ENCODE measurements at places on chromosomes 6 and 20.

DNA sequence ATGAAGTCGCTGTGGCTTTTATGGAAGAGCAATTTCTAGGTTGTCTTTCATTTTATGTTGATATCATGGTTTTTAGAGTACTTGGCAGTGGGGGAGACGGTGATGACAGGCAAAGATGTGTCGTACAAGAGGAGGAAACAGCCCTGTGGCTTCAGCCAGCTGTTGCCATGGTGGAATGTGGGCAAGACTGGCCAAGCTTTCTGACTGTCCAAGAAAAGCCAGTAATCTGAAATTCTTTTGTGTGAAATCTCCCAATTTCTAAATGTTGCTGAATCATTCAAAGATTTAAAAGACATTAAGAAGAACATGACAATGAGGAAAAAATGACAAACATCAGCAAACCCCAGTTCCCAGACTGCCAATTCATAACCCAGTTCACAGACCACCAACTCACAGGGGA, 23.1 kb downstream of the PFDN4 start:
- DNase-seq: no peak

DNA sequence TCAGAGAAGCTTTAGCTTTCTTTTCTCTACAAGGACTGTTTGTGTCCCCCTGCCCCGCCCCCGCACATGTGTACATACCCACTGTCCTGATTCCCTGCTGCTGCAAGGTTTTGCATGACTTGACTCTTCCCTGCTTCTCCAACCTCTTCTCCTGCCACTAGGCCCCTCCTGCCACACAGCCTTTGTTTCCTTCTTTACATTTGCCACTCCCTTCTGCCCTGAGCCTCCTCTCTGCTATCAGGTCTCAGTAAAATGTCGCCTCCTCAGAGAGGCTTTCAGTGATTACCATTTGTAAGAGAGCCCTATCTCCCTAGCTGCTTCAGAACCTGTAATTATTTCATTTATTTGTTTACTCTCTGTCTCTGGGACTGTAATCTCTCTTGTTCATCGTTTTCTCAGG, 56.4 kb upstream of the VSTM2L start:
- DNase-seq: no peak

DNA sequence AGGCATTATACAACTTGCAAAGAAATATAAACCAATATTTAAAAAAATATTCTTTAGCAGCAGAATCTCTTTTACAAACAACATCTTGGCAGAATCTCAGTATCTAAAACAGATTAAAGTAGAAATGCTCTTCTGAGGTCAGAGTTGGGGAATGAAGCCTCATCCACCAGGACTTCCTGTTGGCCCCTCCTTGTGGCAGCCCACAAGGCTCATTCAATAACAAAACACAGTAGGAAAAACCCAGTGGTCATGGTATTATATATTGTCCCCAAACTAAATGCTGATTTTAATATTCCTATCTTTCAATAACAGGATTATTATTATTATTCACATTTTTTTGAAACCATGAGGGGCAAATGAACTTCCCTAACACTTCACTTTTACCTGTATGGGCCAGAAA, 368.6 kb downstream of the BTBD9 start:
- DNase-seq: no peak

- DNase-seq: no peak
Observed at GRCh38 chr6:28948782-28949486, 25.1 kb upstream of the TRIM27 start.

DNA sequence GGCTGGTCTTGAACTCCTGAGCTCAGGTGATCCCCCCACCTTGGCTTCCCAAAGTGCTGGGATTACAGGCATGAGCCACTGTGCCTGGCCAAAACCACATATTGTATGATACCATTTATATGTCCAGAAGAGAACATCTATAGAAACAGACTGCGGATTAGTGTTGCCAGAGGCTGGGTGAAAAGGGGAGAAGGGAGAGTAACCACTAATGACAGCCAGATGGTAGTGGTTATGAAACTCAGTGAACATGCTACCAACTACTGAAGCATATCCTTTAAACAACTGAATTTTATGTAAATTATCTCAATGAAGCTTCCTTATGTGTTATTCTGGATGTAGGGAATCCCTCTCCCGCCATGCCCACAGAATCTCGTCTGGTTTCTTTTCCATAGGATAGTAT, 15.7 kb downstream of the SLC23A2 start:
- no peak for DNase-seq

GRCh38 chr20:258269-258858, 840 bp downstream of the DEFB132 start:
- DNase-seq: no peak

- DNase-seq: no peak
Observed at GRCh38 chr6:158836625-158837311, 17.6 kb upstream of the EZR start.

DNA sequence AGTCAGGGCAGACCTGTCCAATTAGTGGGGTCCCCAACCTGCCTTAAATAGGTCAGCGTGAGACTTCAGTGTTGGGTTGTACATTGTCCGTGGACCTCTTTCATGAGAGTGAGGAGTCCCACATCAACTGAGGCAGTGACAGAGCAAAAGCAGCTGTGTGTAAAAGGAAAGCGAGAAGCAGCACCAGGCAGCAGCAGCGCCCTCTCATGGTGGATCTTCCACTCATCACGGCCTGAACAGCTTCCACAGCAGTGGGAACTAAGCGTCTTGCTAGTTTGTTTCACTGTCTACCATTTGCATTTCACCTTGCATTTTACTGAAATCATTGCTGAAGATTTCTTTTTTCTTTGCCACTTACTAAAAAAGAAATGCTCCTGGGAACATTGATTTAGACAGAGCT, 333.8 kb downstream of the PKHD1 start:
- peak; percentile 48 for DNase-seq

GRCh38 chr6:161268531-161269210, 5.2 kb downstream of the AGPAT4 start:
- no peak for DNase-seq

DNA sequence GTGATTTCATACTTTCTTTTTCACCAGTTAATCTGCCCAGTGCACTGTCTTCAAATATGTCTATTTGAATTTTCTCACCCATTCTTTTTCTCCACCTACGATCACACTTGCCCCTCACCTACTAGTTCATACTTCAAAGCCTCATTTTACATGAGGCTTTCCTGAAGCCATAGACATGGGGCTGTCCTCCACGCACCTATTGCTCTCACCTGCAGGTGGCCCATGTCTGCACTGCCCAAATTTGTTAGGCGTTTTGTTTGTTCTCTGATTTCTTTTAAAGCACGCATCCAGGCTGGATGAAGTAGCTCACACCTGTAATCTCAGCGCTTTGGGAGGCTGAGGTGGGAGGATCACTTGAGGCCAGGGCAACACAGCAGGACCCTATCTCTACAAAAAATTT, 106.8 kb upstream of the RIPOR2 start:
- no peak for DNase-seq

GRCh38 chr6:156098839-156099238, 643.2 kb upstream of the NOX3 start:
- no peak for DNase-seq

DNA sequence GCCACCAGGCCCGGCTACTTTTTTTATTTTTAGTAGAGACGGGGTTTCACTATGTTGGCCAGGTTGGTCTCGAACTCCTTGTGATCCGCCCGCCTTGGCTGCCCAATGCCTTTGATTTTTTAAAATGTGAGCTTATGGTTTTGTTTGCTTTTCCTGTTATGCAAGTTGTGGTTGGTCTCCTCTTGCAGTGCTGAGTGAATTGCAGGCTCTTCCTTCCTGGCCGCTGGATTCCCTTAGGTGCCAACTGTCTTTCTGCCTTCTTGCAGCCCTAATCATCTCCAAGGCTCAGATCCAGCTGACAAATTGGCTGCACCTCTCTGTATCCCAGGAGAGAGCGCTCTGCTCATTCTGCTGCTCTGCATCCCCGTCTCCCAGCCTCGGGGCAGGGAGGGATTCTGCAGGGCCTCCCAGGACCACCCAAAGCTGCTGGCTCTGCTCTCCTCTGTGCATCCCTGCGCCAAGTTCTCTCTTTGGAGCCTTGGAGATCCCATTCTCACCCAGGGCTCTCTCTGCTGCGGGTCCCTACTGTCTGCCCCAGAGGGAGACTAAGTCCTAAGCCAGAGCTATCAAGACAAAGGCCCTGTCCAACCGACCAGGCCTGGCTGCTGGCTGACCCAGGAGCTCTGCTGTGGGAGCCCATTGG, 14.1 kb upstream of the EMILIN3 start:
- DNase-seq: peak; percentile 14

- no peak for DNase-seq
Observed at GRCh38 chr6:24100770-24101155, 25.3 kb upstream of the NRSN1 start.

GRCh38 chr6:158669145-158670035, 19.5 kb downstream of the SYTL3 start:
- peak; percentile 66 for DNase-seq

DNA sequence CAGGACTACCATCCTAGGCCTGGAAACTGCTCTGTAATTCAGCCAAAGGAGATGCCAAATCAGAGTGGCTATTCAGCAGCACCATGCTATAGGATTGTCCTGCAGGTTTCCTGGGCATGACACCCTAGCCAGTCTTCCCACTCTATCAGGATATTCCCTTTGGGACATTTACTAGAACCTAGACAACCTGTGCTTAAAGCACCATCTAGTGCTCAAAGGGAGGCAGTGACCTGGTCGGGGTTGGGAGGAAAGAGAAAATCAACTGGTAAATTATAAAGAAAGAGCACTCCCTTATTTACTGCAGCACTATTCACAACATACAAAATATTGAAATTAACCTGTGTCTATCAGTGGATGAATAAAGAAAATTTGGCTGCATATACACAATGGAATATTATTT, 67.2 kb upstream of the SMLR1 start:
- DNase-seq: peak; percentile 60

- peak; percentile 44 for DNase-seq
Observed at GRCh38 chr6:3455147-3455568, 1.7 kb downstream of the SLC22A23 start.

GRCh38 chr20:63433351-63433750, 39.1 kb downstream of the KCNQ2 start:
- no peak for DNase-seq

- peak; percentile 94 for DNase-seq
Observed at GRCh38 chr6:121838842-121839241, 403.4 kb downstream of the GJA1 start.

GRCh38 chr6:136582711-136583471, 32.7 kb upstream of the MAP7 start:
- peak; percentile 76 for DNase-seq
